ENCODE measurements at places on chromosomes 4 and X.

- no peak for DNase-seq
Observed at GRCh38 chr4:98493296-98493695, 165.1 kb downstream of the TSPAN5 start.

GRCh38 chr4:106299977-106300376 is 16.0 kb downstream of the TBCK start:
- no peak for DNase-seq

DNA sequence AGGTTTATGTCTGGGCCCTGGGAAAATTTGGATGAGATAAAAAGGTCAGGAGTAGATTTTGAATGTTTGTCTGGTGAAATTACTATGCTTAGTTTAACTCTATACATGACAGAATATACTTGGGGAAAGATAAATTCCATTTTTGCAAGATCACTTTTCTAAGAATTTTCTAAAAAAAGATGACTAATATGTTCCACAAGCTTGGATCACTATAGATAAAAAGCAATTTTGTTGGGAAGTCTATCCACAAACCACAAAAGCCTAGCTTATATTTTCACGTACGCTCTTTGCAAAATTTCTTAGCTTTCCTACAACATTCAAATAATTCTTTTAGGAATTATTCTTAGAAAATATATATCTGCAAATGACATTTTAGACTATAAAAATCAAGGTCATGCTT is 20.6 kb upstream of the COQ2 start:
- DNase-seq, result no peak

DNA sequence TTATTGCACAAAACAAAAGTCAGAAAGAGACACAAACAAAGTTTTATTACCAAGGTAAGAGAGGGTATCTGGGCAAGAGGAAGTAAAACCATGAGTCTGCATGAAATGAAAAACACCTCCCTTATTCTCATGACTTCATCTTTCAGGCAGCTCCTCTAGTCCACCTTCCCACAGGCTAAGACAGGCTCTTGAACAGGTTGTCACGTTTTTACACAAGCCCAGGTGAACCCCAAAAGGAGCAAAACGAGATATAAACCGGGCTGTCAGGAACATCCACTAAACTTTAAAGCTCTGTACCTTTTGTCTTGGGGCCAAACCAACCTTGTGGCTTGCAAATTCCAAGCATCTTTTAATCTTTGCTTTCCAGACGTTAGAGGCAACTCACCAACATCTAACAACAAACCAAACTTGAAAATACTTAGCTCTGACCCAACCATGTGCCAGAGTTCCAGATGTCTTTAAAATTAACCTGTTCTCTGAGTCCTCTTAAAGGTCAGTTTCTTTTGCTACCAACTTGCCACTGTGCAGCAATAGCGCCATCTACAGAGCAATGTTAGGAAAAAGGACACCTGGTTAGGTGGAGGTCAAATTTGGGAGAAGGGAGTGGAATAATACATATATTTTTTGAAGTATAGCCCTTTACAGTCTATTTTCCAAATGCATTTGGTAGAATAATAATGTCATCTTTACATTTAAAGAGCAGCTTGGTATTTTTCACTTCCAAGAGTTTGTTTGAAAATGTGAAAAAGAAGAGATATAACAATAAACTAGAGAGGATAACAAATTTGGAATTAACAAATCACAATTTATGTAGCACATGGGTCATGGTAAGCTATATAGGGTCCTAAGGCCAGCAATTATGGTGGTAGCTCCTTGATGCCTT is 73.1 kb downstream of the QRFPR start:
- DNase-seq, result peak; percentile 74

DNA sequence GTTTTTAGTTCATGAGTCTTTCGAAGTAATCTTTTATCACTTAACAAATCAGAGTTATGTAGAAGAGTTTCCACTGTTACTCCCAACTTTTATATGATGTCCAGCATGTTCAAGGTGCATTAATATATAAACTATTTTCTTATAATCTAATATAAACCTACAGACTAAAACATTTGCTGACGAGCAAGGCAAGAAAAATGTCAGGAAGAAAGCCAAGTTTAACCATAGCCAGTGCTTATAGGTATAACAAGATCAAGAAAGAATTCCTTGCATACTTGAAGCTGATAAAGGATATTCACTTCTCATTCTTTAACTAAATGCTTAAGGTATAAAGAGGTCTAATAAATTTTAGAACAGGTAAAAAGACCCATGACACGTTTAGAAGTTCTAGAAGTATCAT is 167.7 kb downstream of the NPNT start:
- peak; percentile 14 for DNase-seq

- no peak for DNase-seq
Observed at GRCh38 chr4:62037571-62037970, 837.4 kb downstream of the ADGRL3 start.

DNA sequence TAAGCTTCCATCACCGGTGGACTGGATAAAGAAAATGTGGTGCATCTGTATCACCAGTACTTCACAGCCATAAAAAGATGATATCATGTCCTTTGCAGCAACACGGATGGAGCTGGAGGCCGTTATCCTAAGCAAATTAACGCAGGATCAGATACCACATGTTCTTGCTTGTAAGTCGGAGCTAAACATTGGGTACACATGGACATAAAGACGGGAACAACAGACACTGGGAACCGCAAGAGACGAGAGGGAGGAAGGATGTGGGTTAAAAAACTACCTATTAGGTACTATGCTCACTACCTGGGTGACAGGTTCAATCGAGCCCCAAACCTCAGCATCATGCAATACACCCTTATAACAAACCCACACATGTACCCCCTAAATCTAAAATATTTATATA is 16.3 kb upstream of the IDS start:
- no peak for DNase-seq

DNA sequence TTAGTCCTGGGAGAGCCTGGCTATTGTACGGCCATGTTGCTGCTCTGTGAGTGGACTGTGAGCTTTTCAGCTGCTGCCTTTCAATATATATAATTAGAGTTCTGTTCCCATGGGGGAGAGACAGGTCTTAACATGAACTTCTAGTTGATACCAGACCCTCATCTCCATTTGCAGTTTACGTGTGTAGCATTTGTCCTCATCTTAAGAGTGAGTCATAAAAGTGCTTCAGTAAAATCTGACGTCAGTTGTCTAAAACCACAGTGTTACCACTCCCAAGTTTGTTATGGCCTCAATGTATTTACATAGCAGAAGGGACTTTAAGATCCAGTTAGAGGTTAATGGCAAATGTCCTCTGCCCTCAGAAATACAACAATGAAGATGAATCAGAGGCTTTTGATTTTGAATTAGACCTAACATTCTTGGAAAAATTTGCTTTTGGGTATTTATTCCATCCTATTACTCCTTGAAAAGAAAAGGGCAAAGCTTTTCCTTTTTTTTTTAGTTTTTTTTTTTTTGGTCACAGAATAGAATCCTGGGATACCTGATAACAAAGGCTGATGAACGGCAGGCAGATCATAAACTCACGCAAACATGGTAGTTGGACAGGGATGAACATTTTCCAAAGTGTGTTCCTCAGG is 38.6 kb downstream of the PHOX2B start:
- DNase-seq, result no peak

- no peak for DNase-seq
Observed at GRCh38 chr4:81422595-81422994, 49.1 kb downstream of the RASGEF1B start.

DNA sequence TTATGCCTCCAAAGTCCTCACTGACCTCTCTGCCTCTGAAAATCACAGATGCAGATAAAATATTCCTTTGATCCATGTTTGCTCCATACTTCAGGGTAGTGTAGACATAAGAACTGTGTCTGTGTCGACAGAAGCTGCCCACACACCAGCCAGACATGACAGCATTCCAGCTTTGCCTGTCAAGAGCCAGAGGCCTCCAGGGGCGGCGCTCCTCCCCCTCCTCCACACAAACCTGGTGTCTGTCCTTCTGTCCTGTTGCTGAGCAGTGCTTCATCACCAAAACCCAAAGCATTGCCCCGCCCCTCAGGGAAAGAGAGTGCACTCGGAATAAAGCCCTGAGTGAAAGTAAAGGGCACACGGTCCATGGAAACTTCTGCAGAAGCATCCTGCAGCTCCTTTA is 379.4 kb downstream of the FBXW7 start:
- DNase-seq, result peak; percentile 36

- DNase-seq, result no peak
Observed at GRCh38 chr4:117093571-117093970, 8.2 kb upstream of the TRAM1L1 start.

- DNase-seq, result no peak
Observed at GRCh38 chrX:110045421-110045820, 42.5 kb downstream of the TMEM164 start.

- DNase-seq, result no peak
Observed at GRCh38 chr4:123836851-123837595, 440.4 kb downstream of the SPRY1 start.

GRCh38 chr4:118760092-118760491 is 74.9 kb downstream of the METTL14 start:
- DNase-seq, result no peak

- peak; percentile 75 for DNase-seq
Observed at GRCh38 chrX:71178908-71179307, 34.3 kb downstream of the NLGN3 start.

GRCh38 chrX:40875476-40875875 is 140.1 kb upstream of the MED14 start:
- no peak for DNase-seq

All from trophoblast cell (in vitro differentiated cells and primary cell).